ENCODE measurements at places on chromosomes 16 and 17.

DNA sequence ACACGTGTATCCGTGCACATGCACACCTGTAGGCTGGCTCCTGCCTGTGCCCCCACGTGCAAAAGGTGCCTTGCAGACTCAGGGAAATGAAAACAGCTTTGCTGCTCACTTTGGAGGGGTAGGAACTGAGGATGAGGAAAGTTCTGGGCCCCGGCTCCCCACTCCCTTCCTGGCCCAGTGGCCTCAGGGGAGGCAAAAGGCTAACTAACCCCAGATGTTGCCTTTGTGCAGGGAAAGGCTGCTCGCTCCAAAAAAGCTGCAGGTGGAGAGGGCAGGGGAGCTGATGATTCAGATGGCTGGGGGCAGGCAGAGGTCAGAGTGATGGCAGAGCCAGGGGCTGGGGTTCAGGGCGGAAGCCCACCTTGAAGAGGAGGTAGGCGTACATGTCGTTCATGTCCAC, 12.4 kb downstream of the PLCD3 start:
- no peak for DNase-seq

DNA sequence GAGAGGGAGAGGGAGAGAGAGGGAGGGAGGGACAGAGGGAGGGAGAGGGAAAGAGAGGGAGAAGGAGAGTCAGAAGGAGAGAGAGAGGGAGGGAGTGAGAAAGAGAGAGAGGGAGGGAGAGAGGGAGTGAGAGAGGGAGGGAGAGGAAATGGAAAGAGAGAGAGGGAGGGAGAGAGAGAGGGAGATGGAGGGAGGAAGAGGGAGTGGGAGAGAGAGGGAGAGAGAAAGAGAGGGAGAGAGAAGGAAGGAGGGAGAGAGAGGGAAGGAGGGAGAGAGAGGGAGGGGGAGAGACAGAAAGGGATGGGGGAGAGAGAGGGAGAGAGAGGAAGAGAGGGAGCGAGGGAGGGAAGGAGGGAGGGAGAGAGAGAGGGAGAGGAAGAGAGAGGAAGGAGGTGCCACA, 72.8 kb downstream of the AXIN2 start:
- no peak for DNase-seq

DNA sequence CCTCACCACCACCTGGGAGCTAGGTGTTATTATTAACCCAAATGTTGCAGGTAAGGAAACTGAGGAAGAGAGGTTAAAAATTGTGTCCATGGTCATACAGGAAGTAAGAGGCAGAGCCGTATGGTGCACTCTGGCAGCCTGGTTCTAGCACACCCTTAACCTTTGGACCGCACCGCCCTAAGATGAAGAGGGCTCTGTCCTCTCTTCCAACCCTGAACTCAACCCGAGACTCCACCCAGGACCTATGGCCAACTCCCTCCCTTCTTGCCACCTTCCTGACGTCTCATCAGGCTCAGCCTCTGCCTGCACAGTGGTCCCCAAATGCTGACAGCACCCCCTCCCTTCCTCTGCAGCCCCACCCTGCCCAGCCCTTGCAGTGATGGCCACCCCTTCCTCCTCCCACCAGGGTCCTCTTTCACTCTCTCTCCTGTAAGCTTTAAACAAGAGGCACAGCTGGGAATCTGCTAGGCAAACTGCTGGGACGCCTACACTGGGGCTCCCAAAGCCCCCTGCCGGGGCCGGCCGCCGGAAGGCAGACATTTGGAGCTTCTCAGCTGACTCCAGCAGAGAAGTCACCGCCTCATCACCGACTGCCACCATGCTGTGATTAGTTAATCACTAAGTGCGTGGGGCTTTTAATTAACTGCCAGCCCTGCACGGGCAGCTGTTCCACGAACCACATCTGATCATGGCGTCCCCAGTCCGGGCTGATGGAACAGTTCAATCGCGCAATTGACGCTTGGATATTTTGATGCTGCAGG, 16.7 kb upstream of the C16orf78 start:
- no peak for DNase-seq

DNA sequence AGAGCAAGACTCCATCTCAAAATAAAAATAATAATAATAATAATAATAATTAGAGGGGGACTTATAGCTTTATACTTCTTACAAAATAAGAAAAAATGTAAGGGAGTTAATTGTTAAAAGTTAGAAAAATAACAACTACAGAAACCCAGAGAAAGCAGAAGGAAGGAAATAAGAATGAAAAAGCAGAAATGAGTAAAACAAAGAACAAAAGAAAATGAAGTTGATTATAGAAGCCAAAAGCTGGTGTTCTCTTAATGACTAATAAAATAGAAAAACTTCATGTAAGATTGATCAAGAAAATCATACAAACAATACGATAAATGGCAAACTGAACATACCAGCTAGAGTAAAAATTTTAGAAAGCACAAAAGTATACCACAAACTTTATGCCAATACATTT, 6.8 kb upstream of the NSMCE1 start:
- no peak for DNase-seq

GRCh38 chr16:47979164-47979520, 176.7 kb downstream of the ABCC12 start:
- DNase-seq, result no peak

DNA sequence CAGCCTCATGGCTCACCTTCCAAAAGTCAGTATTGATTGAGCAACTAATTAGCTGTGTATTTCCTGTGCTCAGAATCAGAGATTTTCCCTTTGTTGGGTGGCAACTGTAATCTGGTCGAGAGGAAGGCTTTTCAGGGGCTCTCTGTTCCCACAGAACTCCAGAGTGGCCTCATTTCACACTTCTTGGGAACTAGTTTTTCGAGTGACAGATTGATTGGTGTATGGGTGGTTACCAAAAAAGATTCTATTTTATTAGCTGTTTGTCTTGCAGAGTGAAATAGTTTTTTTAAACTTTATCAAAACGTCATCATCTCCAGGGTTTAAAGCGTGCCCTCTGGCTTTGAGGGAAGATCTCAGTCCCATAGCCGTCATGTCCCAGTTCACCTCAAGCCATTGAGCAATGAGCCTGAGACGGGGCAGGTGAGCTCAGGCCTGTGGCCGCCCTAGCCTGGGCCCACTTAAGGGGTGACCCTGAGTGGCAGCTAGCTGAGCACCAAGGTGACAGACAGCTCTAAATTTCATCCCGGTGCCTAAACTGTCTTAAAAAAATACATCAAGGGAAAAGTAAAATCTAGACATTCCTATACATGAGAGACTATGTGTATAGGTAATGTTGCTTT, 53.0 kb downstream of the SMPD3 start:
- no peak for DNase-seq

DNA sequence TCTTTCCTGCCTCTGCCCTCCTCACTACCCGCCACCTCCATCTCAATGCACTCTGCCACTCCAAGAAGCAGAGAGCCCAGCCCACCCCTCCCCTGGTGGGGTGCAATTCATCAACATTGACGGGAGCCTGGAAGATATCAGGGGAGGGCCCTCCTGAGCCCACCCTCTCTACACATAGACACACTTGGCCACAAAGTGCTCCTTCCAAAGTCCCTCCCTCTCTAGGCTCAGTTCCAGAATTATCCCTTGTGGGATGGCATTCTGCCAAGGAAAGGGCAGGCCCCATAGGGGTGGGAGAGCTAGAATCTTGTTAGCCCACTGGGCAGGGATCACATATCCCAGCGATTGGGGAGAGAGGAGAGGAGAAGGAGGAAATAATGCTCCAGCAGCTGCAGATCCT, 66.2 kb downstream of the TMEM132E start:
- DNase-seq, result no peak

GRCh38 chr16:57367116-57367752, 5.1 kb upstream of the CX3CL1 start:
- DNase-seq, result no peak

GRCh38 chr17:67375716-67376115, 1.4 kb upstream of the PITPNC1 start:
- DNase-seq, result no peak

- no peak for DNase-seq
Measured at GRCh38 chr16:57876210-57876609, 73.9 kb upstream of the KIFC3 start.

DNA sequence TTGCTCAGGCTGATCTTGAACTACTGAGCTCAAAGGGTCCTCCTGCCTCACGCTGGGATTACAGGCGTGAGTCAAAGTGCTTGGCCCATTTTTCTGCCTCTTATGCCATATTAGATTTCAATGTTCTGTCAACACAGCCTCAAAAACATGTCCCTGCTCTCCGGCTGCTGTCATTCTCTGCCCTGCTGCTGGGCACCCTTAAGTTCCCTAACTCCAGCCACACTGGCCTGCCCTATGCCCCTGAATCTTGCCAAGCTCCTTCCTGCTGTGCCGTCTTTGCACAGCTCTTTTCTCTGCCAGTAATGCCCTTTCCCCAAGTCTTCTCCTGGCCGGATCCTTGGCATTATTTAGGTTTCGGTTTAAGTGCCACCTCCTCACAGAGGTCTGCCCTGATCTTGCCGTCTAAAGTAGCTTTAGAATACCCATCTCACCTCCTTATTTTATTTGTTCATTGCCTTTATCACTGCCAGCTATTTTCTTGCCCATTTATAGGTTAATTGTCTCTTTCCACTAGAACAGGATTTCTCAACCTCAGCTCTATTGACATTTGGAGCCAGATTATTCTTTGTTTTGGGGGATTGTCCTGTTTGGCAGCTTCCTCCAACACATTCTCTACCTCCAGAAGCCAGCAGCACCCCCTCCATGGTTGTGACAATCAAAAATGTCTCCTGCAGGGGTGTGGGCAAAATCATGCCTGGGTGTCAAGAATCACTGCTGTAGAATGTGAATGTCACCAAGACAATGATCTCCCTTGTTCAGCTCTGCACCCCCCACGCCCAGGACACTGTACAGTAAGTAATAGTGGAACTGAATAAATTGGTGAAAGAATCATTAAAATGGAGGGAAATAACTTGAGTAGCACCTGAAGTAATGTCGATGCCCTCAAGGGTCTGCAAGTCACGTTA, 168.2 kb downstream of the CYLD start:
- DNase-seq, result no peak

DNA sequence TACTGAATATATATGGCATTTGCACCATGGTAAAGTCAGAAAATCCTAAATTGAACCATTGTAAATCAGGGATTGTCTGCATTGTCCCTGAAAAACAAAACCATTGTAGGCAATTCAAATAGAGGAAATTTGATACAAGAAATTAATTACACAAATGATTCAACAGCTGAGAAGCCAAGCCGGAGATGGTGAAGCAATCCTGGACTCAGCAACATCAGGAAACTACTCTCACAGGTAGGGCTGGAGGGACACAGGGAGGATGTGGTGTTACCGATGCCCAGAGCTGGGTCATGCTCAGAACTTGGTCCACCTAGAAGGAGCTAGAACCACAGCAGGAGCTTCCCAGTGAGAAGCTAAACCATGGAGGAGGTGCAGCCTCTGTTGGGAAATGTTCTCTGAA, 18.5 kb upstream of the SCNN1B start:
- no peak for DNase-seq

- DNase-seq, result no peak
Measured at GRCh38 chr17:48551596-48552465, 6.9 kb upstream of the HOXB2 start.

- no peak for DNase-seq
Measured at GRCh38 chr17:50583641-50584040, 23.1 kb downstream of the CACNA1G start.

GRCh38 chr16:14284930-14285512, 213.9 kb downstream of the MRTFB start:
- DNase-seq, result peak; percentile 48

DNA sequence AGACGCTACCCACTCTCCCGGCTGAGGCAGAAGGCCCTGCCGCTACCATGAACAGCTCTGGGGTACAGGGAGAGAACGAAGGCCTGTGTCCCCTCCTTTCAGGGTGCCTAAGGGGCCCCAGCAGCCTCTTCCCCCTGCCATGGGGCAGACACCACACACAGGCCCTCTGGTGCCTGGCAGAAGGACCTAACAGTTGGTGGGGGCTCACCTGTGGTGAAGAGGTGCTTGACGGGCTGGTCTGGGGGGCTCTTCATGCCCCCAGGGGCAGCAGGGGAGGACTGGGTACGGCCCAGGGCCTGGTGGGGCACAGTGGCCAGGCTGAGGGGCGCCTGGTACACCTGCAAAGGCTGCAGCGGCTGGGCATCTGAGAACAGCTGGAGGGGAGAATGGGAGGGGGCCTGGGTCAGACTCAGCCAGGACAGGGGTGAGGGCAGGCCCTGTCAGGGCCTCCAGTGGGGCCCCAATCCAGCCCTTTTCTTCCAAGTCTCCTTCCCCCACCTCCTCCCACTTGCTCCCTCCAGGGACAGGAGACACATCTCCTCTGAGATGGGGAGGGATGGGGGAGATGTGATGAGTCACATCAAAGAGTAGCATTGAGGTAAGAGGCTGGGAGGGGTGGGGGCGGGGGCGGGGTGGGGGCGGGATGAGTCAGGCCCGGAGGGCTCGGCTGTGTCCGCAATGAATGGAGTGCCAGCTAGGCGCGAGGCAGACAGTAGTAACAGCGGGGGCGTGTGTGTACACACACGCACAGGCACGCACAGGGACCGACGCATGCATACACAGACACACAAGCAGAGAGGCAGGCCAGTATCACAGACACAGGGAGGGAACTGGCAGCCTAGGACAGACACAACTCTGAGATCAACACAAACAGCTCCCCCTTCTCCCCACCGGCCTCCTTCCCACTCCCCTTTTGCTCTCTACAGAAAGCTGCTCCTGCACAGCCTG, 16.1 kb downstream of the G6PC3 start:
- no peak for DNase-seq

- DNase-seq, result no peak
Measured at GRCh38 chr16:88359008-88359407, 23.8 kb upstream of the ZNF469 start.

DNA sequence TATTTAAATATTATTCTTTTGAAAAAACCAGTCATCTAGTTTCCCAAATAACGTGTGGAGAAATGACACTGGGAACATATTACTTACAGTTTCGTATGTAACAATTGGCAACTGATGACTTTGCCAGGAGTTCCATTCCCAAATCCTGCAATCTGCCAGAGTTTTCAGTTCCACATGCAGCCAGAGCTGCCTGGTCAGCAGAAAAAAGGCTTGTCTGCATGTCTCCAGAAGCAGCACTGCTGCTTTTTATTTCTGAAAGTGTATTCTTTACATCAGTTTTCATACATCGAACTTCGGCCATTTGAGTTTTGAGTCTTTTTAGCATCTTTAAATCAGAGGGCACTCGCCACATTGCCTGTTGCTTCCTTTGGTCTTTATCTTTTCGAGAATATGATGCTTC, 78.4 kb downstream of the TRIM37 start:
- no peak for DNase-seq

- peak; percentile 50 for DNase-seq
Measured at GRCh38 chr17:39915559-39915958, 2.9 kb downstream of the GSDMB start.

GRCh38 chr17:50601823-50602375, 32.8 kb upstream of the ABCC3 start:
- no peak for DNase-seq

DNA sequence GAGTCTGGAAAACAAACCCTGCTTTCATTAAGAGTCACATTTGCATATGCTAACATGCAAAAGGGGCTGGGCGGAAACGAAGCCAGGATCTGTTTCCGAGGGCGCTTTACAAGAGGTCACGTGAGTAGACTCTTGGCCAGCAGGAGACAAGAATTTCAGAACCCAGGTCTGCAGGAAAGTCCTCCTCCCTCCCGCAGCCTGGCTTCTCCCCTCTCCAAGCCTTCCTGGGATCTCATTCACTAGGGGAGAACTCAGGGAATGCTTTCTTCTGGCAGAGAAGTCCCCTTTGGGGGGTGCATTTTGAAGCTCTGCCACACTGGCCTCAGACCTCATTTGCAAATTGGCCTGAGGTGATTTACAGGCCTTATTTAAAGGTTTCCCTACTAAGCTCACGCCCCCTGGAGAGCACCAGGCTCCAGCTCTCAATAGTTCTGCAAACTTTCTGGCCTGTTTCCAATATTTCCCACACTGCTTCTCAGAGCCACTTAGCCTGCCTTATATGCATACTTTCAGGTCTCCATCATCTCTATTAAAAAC, 57.2 kb upstream of the CACNG5 start:
- DNase-seq, result no peak

Data from GM13977 (cell line).